Cardiac ventricle fibroblast (primary cell): ENCODE measurements at places on chromosomes 4 and X. TPM values are rescaled to one million over a fixed set of nuclear protein-coding genes. Genes with fewer than 3 reads are reported as not detected.

The TLR1 gene
- total RNA-seq = 3.6 and 3.9 TPM in 2 replicates

The BEND4 gene
- total RNA-seq = not detected in 2 replicates

The MAOB gene
- total RNA-seq = 2.2 and 3.4 TPM in 2 replicates

The TRIML2 gene
- total RNA-seq = not detected in 2 replicates

The CACNA1F gene
- not detected in 2 replicates for total RNA-seq

The GAGE12F gene
- not detected in 2 replicates for total RNA-seq
